Left renal cortex interstitium (tissue), 4 donors: ENCODE measurements at places on chromosomes 4 and X. TPM values are rescaled to one million over a fixed set of nuclear protein-coding genes. Genes with fewer than 3 reads are reported as not detected.

Gene GLRA3
- polyA plus RNA-seq: not detected

DNA sequence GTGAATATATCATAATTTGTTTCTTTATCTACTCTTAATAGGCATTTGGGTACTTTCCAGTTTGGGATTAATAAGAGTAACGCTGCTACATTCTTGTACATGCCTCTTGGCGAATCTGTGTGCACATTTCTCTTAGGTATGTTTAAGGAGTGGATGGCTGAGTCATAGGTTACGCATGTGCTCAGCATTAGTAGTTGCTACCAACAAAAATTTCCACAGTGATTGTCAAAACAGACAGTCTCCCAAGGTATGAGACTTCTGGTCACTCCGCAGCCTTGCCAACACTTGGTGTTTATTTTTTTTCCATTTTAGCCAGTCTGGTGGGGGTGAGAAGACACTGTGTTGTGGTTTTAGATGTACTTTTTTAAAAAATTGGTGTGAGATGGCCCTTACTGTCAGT, 44.6 kb downstream of the FGFBP1 start:
- no peak for DNase-seq

GRCh38 chr4:115844180-115844579, 730.8 kb upstream of the NDST4 start:
- DNase-seq: no peak

Gene HSFX4
- 0.16 TPM for polyA plus RNA-seq

DNA sequence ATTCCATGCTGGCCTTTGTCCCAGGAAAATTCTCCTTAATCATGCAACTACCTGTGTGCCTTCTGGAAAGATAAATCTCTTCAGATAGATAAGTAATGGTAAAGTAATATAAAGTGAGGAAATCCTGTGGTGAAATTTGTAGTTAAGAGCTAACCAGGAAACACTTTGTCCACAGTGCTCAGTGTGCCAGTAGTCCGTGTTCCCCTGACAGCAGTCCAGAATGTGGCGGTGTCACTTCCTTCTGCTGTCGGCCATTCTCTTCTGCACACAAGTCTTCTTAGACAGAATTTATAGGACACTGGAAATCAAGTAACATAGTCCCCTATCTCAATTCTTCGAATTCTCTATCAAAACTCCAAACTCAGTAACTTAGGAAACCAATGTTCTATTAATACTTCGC, 5.7 kb upstream of the CXXC4 start:
- DNase-seq: no peak

Gene IGFBP7
- polyA plus RNA-seq: 537 TPM

Gene TEX13B
- not detected for polyA plus RNA-seq

- DNase-seq: no peak
Observed at GRCh38 chrX:18174971-18175370, 45.7 kb downstream of the BEND2 start.

Gene SPACA5
- polyA plus RNA-seq: 0.62 TPM
